ENCODE measurements at places on chromosomes 4 and X.
A peak's percentile ranks its signal among the peaks of the same experiment; 100 is the strongest.

DNA sequence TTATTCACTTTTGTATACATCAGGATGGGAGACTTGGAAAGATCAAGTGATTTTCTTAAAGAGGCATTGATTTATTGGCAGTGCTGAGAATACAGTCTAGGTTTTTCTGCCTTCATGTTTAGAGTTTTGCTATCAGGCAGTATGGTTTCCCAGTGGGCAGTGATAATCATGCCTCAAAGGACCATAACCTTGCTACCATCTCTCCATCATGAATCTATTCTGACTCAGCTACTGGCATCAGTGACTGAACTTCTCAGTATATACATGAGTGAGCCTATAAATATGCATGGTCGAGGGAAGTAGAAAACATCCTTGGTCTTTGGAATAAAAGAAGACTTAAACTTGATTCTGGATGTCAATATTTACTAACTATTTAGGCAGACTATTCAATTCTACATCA lies 562.0 kb upstream of the AADAT start:
- no peak for DNase-seq

GRCh38 chrX:9493936-9494335 lies 29.1 kb downstream of the TBL1X start:
- DNase-seq = no peak

- DNase-seq = no peak
These were observed 37.3 kb upstream of the PRSS12 start for GRCh38 chr4:118390121-118390520.

DNA sequence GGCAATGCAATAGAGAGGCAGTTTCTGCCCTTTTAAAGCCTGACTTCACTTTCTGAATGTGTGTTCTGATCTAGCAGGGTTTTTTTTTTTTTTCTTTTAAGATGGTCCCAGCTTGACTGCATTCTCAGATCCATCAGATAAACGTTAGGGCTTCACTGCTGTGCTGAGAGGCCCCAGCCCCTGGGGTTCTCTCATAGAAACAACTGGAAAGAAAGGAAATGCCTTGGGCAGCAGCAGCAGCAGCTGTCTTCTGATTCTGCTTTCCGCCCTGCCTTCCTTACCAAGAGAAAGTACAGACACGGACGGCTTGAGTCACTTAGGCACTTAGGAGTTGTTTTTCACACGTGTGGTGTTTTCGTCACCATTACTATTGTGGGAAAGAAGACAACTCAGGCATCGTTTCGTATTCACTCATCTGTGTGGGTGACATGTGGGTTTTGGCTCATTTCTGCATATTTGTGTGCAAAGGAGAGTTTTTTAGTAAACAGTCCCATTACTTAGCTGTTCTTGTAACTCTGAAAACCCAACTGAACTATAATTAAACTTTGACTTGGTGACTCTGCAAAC lies 172.0 kb downstream of the PTTG2 start:
- no peak for DNase-seq

DNA sequence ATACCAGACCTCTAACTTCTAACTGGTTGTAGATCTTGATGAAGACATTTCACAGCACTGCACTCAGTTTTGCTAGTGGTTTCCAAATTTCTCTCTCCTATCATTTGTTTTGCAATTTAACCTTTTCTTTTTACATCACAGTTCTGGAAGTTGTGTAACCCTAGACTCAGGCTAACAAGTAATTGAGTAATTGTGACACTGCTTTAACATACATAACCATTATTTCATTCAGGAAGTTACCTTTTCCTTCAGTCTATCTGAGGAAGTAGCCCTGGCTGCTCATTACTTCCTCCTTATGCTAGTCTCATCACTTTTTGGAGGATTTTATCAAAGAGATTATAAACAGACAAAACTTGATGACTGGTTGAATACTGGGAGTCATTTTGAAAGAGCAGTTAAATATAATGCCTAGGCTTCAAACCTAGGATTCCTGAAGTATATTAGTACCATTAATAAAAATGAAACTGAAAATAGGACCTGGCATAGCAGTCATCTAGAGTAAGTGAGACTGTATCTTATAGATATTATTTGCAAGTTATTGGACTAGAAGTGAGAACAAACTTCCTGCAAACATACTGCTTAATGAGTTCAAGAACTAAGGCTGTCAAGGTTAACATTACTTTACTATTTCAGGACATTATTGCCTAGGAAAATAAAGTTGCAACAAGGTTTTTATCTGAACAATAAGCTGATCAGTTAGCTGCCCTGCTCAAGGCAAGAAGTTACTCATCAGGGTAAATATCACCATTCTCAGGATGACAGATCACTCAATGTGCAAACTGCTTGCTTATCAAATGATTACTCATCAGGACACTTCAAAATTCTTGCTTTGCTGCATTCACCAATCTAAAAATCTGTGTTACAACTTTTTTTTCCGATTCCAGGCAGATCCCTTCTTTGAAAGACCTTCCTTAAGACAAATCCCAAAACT lies 25.6 kb upstream of the TEX13C start:
- DNase-seq = no peak

DNA sequence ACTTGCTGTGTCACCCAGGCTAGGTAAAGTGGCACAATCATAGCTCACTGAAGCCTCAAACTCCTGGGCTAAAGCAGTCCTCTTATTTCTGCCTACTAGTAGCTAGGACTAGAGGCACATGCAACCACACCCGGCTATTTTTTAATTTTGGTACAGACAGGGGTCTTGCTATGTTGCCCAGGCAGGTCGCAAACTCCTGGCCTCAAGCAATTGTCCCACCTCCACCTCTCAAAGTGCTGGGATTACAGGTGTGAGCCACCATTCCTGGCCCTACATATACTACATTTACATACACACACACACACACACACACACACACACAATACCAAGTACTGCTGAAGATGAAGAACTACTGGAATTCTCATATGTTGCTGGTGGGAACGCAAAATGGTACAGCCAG lies 26.9 kb downstream of the SMIM31 start:
- no peak for DNase-seq

GRCh38 chr4:155887847-155888570 lies 15.5 kb upstream of the TDO2 start:
- no peak for DNase-seq

DNA sequence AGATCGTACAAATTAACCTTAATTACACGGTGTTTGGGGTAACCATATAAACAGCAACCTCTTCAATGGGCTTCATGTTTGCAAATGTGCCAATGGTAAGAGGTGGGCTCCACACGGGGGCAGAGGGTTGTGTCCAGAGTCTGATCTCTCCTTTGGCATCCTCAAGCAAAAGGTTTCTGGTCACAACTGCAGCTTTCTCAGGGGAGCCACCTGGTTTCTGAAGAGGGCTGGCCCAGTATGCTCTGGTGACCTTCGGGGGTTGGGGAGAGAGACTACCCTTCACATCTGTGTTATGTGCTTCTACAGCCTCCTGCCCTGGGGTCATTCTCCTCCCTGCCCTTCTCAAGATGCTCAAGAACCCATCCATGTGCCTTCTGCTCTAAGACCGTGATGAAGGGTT lies 259.6 kb downstream of the CRLF2 start:
- DNase-seq = no peak

- DNase-seq = no peak
These were observed 134.5 kb upstream of the RASGEF1B start for GRCh38 chr4:81606166-81606565.

- no peak for DNase-seq
These were observed 84.0 kb upstream of the ATP6AP2 start for GRCh38 chrX:40496728-40497127.

DNA sequence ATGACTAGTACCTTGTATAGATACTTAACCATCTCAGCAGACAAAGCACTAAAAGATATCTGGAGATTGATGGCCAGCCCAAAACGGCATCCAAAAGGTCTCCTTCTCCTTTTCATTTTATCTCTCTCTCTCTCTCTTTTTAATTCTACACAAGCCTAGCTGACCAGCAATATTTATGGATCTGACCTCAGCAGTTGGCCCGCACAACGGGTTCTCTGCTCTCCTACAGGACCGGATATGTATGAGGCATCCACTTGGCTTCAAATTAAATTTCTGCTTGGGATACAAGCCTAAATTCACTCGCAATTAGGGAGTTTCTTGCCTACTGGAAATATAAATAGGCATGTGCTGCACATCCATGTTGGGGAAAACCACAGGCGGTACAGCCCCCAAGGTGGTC lies 22.5 kb upstream of the CT55 start:
- DNase-seq = no peak

GRCh38 chr4:138596896-138597295 lies 354.7 kb upstream of the SLC7A11 start:
- DNase-seq = no peak

DNA sequence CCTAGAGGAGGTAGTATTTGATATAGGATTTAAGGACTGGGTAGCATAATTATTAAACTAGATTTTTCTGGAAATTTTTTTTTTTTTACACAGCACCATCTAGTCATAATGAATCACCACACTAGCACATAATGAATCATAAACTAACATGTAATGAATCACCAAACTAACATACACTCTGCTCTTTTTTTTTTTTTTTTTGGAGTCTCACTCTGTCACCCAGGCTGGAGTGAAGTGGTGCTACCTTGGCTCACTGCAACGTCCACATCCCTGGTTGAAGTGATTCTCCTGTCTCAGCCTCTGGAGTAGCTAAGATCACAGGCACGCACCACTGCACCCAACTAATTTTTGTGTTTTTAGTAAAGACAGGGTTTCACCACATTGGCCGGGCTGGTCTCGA lies 92.5 kb downstream of the FAM13A start:
- DNase-seq = no peak

DNA sequence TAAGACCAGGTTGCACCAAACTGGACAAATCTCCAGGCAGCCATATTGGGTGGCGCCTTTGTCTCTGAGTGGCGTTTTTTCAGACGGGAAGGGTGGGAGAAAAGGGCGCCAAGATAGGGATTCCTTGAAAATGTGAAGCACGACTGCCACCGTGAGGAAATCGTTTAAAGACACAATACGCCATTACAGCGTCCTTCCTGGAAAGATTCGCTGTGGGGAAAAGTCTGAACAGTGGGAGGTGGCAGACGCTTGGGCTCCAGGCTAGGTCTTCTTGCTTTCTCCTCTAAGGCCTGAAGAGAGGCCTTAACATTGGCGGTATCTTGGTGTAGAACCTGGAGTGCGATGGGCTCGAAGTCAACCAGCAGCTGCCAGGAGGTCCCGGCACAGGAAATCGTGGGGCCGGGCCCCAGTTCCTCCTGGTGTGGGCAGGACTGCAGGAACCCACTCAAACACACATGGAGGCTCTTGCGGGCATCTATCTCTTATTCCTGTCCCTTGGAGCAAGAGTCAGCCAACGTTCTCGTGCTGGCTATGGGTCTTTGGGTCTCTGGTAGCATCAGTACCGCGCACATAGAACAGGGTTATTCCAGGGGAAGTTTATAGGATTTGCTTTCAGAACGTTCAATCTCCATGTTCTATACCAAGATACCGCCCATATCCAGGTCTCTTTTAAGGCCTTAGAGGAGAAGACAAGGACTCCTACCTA lies 208.8 kb downstream of the OR13H1 start:
- peak; percentile 58 for DNase-seq

DNA sequence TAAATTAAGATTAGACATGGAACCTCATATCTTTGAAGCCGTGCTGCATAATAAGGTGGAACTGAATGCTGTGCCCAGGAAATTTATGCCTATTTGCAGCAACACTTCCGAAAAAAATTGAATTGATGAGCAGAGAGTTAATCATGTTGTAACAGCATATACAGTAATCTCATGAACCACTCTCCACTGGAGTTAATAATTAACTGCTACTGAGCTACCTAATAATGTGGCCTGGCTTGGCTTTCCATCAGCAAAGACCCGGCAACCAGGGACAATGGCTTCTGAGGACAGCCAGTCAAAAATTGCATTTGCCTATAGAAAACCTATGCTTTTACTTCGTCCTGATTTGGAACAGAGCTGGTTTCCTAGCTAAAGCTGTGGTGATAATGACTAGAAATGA lies 63.8 kb upstream of the GATB start:
- DNase-seq = no peak

DNA sequence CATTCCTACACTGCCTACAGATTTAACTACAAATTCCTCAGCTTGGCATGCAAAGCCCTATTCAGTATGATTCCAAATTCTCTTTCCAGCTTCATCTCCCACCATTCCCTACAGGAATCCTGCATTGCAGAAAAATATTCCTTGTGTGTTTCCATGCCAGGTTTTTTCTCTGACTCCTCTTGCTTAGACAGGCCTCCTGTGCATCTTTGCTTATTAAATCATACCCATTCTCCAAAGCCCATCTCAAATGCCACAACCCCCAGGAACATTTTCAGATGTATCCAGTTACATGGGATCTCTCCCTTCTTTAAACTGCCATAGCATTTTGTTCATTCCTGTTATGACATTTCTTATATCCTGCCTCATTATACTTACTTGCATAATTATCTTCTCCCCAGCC lies 106.4 kb upstream of the GRIA3 start:
- no peak for DNase-seq

DNA sequence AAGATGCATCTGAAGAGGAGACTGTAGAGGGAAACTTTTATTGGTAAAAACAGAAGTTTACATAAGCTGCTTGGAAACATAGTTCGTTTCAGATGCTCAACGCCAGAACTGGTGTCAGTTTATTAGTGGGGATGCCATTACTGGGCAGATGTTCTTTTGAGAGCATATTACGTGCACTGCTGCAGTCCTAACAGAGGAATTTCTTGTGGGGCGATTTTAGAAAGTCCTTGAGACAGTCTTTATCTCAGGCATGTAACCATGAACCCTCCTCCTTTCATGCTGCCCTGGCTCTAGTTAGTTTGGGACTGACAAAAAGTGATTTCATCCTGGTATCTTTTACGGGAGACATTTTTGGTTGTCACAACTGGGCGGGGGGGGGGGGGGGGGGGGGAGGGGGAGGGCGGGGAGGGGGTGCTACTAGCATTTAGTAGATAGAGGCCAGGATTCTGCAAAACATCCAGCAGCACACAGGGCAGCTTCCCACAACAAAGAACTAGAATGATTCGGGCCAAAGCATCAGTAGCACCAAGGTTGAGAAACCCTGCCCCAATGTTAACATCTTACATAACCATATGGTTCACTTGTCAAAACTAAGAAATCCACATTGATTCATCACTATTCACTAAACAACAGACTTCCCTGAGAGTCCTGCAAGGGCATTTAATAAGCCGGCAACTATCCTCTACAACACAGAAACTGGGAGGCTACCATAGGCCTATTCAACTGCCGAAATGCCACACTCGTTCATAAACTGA lies 118.6 kb upstream of the FTHL17 start:
- DNase-seq = no peak

DNA sequence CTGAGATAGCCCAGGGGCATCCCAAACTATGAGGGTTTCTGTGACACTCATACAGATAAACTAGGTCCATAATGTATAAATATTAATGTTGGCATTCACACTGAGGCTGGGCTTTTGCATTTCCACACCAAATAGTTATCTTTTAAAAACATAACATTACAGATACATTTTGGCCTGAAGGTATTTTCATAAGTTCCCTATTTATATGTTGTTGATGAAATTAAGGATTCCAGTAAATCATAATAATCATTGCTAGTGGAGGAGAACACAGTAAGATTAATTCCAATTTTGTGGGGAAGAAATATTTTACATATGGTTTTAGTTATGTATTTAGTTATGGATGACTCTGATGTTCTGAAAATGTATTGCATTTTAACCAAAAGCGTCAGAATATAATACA lies 479.6 kb downstream of the CCSER1 start:
- no peak for DNase-seq

GRCh38 chr4:86834901-86835300 lies 14.3 kb downstream of the SLC10A6 start:
- no peak for DNase-seq

- no peak for DNase-seq
These were observed 88.2 kb downstream of the ADGRA3 start for GRCh38 chr4:22427675-22428074.
